Stimulated activated CD4-positive, alpha-beta T cell treated with anti-CD3 and anti-CD28 coated beads, TNF-alpha, amount 100 ng/mL, for 48 hours (primary cell): ENCODE measurements at places on chromosomes 1 and 21.

DNA sequence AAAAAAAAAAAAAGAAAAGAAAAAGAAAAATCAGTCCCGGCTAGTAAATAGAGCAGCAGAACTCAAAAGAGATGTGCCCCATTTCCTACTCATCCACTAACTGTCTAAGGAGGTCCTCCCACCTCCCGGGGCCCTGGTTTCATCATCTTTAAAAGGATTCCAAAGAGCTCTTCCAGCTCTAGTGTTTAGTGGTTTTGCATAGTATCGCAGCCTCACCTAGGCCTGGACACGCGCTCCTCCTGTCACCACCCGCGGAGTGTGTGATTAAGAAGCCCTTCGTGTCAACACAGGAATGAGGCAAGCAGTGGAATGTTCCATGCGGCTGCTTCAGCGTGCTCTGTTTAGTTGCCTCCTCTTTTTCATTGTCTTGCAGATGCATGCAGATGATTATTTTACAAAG, 49.0 kb downstream of the LBR start:
- no peak for DNase-seq

DNA sequence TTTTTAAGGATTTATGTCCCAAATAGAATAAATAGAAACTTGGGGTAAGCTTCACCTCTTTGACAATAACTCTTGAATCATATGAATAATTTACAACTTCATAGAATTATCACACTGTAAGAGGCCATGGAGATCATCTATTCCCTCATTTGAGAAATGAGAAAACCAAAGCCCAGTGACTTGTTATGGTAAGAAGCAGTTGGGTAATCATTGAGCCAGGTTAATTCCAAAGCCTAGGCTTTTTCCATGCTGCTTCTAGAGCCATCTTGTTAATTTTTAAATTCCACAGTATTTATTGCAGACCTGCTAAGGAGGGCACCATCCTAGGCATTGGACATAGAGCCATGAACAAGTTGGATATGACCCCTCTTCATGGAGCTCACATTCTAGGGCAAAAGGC, 160.5 kb downstream of the CDC7 start:
- no peak for DNase-seq

- no peak for DNase-seq
Measured at GRCh38 chr1:155182052-155182550, 8.5 kb downstream of the TRIM46 start.

- no peak for DNase-seq
Measured at GRCh38 chr1:49197081-49197480, 420.4 kb upstream of the BEND5 start.
